ENCODE measurements at places on chromosomes 4 and X.

- DNase-seq, result no peak
These were observed 93.3 kb downstream of the TMEM47 start for GRCh38 chrX:34563804-34564203.

- no peak for DNase-seq
These were observed 37.8 kb upstream of the BDH2 start for GRCh38 chr4:103137446-103137827.

GRCh38 chr4:139736661-139737060 is 71.0 kb downstream of the MGST2 start:
- DNase-seq, result no peak

DNA sequence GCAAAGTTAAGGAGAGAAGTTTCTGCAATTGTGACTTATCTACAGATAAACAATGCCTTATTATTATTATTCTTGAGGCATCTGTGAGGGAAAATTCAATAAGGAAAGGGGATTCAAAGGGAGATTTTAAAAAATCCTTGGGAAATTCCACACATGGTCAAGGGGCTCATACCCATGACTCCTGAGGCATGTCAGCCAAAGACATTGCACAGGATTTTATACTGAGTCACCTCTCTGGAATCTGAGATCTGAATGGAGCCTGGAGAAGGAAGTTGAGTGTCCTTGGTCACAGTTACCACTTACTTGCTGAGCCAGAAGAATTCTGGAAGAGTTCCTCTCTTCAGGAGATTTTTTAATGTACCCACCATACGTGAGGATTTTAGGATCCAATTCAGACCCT is 14.4 kb upstream of the CXCL8 start:
- no peak for DNase-seq

- no peak for DNase-seq
These were observed 264.6 kb downstream of the SPRY1 start for GRCh38 chr4:123661080-123661737.

DNA sequence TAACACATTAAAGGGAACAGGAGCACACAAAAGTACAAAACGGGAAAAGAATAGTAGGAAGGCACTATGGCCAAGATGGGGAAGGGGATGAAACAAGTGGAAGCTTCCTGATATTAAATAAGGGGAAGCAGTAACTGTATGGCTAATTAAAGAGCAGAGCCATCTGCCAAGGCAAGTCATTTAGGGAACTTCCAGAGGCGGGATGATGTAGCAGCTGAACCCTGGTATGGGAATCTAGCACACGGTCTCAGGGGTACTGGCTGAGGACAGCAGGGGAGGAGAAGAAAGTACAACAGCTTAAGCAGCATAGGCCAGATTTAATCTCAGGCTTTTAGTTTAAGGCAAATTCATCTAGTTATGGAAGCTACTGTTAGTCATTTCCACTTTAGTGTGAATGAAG is 59.1 kb downstream of the IGFBP7 start:
- no peak for DNase-seq

DNA sequence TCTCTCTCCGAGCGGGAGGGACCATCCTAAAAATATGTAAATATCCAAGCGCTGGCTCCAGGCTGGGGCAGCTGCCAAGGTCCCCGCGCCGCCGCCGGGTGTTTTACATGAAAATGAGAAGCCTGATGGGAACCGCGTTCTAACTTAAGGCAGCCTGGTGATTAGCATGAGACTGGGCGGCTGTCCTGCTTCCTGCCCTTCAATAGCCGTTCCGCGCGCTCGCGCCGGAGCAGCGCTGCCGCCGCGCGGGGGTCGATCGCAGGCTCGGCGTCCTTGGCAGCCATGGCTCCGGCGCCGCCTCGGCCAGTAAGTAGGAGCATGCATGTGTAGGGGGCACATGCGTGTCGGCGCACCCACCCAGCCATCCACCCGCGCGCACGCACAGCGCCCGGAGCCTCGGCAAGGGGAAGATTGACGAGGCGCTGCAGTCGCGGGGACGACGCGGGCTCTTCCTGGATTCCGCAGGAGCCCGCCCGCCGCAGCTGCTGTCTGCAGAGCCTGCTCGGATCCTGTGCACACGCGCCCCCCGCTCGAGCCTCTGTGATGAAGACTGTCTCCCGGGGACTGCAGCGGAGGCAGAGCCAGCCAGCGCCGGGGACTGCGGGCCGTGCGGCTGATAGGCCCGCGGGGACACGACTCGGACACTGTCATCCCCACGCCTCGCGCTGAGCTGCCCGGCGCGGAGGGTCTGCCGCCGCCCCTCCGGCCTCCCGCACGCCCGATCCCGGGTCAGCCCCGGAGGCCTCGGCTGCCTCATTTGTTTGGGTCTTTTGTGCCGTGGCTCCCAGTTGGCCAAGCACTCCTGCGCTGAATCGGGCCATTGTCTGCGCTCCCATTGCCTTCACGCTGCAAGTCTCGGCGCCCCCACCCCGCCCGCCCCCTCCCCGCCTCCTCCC is 734 bp downstream of the STOX2 start:
- no peak for DNase-seq

- DNase-seq, result no peak
These were observed 28.3 kb downstream of the ENOPH1 start for GRCh38 chr4:82458729-82459128.

Data from activated naive CD4-positive, alpha-beta T cell treated with anti-CD3 and anti-CD28 coated beads, Interleukin-2, amount 10 ng/mL, durations not matched to agents 7 days and 5 days (primary cell).